ENCODE measurements at places on chromosomes 6 and 20.

GRCh38 chr6:31005249-31006020 lies 4.8 kb upstream of the MUC22 start:
- no peak for DNase-seq

- DNase-seq: no peak
These were observed 207.9 kb downstream of the MYLK4 start for GRCh38 chr6:2542858-2543218.

DNA sequence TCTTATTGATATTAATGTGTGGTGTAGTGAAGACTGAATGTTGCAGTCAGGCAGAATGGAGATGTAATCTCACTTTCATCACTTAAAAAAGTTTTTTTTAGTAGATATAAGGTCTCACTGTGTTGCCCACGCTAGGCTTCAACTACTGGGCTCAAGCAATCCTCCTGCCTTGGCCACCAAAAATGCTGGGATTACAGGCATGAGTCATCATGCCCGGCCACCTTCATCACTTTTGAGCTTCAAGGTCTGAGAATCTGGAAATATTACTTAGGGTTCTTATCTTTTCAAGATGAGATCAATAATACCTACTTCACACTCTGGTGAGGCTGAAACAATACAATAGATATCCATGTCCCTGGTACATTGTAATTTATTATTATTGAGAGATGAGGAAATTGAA lies 31.6 kb downstream of the ADGRG6 start:
- DNase-seq: no peak

DNA sequence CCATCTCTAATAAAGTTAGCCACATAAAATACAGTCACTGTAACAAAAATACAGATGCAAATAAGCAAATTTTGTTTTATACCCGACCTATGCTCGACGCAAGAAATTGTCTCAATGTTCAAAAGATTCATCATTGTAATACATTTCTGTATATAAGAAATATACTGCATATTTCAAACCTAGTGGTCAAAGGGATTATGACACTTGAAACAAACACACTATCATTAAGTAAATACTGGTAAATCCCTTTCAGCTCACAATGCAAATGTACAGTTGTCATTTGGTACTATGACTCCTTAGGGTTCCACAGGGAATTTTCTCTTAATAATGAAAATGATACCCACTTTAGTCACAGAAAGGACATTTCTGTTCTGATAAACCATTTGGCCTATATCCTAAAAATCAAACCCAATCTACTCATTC lies 2.2 kb downstream of the HIVEP2 start:
- DNase-seq: no peak

DNA sequence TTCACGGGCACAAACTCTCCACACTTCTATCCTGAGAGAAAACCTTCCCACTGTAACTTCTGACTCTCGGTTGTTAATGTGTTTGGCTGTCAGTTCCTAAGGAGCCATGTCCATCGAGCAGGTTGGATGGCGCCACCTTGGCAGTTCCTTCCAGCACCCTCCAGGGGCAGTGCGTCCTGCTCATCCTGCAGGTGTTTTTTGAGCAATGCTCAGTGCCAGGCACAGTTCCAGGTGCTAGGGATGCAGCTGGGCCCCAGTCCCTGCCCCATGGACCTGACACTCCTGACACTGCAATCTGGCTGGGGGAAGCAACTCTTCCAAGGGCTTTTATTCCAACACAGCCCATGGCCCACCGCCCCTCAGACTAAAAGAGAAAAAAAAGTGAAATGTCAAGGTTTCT lies 376.4 kb downstream of the PREX1 start:
- DNase-seq: no peak

GRCh38 chr6:51962354-51962753 lies 125.1 kb downstream of the PKHD1 start:
- DNase-seq: no peak

GRCh38 chr20:62744741-62745191 lies 36.1 kb downstream of the NTSR1 start:
- no peak for DNase-seq

DNA sequence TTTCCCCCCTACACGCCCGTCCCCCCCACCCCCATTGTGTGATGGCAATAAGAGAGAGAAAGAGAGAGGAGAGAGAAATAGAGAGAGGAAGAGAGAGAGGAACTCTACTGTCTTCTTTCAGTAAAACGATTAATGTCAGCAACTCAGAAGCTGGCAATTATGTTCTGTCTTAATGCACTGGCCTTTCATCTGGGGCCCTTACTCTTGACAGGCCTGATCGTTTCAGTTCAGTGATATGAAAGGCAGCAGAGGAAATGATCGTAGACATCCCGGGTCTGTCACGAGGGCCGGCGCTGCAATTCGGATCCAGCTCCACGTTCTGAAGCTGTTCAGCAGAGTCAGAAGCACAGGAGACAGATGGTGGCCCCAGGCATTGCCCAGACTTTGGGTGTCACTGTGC lies 308.9 kb downstream of the ZNF217 start:
- no peak for DNase-seq

DNA sequence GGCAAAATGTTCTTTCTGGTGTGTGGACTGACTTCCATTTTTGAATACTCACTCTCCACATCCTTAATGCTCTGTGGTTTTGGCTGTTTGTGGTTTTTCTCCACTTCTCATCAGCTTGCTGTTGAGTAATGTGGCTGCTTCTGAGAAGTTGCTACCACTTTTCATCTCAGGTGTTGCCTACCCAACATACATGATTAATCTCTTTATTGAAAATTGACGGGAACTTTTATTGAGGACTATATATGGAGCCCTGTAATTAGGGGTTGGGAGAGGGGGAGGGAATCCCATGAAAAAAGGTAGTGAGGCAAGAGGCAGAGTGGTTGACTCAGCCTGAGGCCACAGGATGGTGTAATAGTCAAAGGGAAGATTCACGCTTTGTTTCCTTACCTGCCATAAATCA lies 17.6 kb downstream of the IL22RA2 start:
- DNase-seq: no peak

GRCh38 chr6:57123111-57123510 lies 33.1 kb downstream of the ZNF451 start:
- no peak for DNase-seq

DNA sequence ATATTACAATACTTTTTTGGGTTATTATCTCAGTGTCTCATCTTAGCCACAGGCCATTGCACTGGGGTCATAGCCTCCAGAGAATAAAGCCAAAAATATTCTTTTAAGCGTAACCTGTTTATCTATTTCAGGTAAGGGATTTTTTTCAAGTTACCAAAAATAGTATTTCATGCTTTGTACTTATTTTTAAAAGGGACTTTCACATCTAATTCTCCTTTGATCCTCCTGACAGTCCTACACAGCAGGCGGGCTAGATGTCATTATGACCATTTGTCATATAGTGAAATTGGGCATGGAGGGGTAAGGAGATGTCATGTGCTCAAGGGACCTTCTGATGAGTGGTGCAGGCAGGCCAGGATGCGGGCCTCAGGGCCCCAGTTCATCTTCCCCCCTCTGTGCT lies 68.9 kb downstream of the TBC1D7 start:
- DNase-seq: no peak

DNA sequence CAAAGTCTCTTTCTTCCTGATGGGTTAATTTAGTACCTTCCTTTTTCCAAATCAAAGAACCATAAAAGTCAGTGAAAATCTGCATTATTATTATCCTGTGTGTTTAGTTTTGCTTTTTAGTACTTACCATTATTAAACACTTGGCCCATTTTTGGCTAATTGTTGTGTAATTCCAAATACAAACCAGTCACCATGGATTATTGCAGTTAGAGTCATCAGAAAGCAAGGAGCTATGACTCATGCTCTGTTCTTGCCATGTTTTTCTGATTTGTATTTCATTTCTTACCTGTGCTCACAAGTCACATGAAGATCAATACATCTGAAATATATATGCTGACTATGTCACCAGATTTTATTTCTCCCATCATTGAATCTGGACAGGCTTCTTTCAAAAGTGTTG lies 31.3 kb downstream of the SLC22A3 start:
- DNase-seq: no peak

DNA sequence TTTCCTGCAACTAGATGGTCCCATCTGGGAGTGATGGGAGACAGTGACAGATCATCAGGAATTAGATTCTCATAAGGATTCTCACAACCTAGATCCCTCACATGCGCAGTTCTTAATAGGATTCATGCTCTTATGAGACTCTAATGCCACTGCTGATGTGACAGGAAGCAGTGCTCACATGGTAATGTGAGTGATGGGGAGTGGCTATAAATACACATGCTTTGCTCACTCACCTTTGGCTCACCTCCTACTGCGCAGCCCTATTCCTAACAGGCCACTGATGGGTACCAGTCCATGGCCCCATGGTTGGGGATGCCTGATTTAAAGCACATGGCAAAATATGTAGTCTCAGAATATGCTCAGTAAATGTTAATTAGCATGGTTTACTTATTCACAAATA lies 80.6 kb upstream of the MBOAT1 start:
- no peak for DNase-seq

GRCh38 chr6:20432692-20433091 lies 31.0 kb downstream of the E2F3 start:
- DNase-seq: no peak

DNA sequence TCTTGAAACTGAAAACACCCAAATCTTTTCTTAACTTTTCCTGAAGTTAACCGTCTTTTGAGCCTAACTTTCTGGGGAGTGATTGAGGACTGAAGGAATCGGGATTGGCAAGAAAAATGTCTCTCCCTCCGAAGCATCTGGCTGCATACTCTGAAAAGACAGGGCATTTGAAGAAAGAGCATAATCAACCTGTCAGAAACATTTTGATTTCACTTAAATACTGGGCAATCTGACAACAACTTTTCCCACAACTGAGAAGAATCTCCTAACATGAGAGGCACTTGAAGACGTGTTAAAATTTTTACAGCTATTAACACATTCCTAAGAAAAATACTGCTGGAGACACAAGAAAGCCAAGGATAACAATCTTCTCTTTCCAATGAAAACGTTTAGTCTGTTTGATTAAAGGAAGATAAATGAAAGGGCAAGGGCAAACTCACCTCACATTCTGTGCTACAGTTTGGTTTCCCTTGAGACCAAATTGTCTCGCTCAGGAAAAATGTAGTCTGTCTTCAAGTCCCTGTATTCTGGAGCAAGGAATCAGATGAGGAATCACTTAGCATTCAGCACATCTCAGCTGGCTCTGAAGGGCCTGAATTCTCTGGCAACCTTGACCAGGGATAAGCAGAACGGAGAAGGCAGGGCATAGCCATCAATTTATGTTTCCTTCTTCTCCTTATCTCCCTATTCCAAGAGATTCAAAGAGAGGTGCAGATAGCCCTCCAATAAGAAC lies 76.1 kb downstream of the TBX18 start:
- no peak for DNase-seq

- DNase-seq: no peak
These were observed 16.3 kb downstream of the SS18L1 start for GRCh38 chr20:62159839-62160238.

GRCh38 chr20:7264137-7264536 lies 496.7 kb downstream of the BMP2 start:
- no peak for DNase-seq

GRCh38 chr20:33345342-33345741 lies 56.0 kb downstream of the CDK5RAP1 start:
- no peak for DNase-seq

GRCh38 chr6:96420294-96420693 lies 101.3 kb upstream of the UFL1 start:
- DNase-seq: no peak

GRCh38 chr6:149094934-149095351 lies 222.6 kb upstream of the TAB2 start:
- no peak for DNase-seq

DNA sequence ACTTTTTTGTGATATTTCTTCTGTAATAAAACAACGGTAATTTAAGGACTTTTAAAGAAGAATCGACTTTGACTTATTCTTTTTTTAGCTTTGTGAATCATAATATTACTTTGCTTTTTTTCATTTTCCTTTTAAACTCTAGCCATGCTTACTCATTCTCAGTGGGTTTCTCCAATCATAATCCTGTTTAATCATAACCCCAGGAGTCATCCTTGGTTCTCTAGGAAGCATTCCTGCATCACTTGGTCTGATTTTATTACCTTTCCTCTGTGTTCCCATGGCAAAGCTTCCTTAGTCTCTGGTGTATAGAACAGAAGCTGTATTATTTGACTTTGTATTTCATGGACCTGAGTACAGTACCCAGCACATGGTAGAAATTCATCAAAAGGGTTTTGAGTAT lies 223.5 kb downstream of the CDKAL1 start:
- DNase-seq: no peak

DNA sequence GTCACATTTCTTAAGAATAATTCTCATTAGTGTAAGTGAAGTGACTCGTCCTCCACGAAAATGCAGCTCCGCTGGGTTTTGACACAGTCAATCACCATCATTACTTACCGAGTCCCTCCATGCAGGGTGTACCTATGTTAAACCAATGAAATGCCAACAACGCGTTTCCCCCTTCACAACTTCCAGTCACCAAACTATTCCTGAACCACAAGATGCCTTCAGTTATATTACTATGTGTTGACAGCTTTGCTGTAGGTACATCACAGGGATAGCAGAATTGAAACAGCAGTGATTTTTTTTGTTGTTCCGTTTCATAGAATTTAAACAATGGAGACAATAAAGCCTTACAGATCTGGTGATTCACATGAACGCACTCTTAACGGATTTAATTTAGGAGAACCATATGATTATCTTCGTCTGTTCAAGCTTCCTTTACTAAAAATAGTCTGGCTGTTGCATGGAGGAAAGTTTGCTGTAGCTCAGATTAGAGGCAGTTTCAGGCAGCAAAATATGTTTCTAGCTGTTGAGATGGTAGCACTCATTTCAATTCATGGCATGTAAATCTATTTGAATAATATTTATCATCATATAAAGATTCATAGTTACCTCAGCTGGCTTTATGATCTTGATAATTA lies 652.8 kb downstream of the PRKN start:
- no peak for DNase-seq

- DNase-seq: no peak
These were observed 38.0 kb downstream of the CD164 start for GRCh38 chr6:109344226-109344625.

- DNase-seq: no peak
These were observed 8.4 kb downstream of the MAPRE1 start for GRCh38 chr20:32828029-32828680.

- DNase-seq: no peak
These were observed 102.2 kb upstream of the ADGRF1 start for GRCh38 chr6:47144306-47144705.

GRCh38 chr20:17609811-17610377 lies 40.0 kb downstream of the DSTN start:
- DNase-seq: no peak

DNA sequence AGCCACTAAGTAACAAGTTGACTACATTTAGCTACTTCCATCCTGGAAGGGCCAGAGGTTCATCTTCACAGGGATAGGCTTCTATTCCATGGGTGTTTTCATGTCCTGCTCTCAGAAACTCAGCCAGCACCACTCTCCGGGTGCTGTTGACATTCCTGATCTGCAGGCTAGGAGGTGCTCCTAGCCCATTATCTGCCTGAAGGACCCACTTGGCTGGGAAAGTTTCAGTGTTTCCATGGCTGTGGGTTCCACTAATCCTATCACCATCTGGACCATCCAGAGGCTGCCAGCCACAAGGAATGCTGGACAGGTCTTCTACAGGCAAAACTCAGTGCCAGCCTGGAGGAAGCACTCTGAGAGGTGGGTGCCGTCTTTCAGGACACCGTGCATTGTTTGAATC lies 45.2 kb downstream of the HLA-G start:
- no peak for DNase-seq
